ENCODE measurements at places on chromosomes 16 and 17.

GRCh38 chr16:72367851-72368250, 195.9 kb upstream of the PMFBP1 start:
- DNase-seq, result no peak

GRCh38 chr17:38341035-38341721, 2.6 kb downstream of the GPR179 start:
- DNase-seq, result no peak

- peak; percentile 18 for DNase-seq
These were observed 3.7 kb upstream of the LYZL6 start for GRCh38 chr17:35947156-35947585.

- DNase-seq, result no peak
These were observed 29.1 kb upstream of the IRX6 start for GRCh38 chr16:55294931-55295342.

- no peak for DNase-seq
These were observed 60.2 kb downstream of the SHISA9 start for GRCh38 chr16:12961626-12962025.

- no peak for DNase-seq
These were observed 4.1 kb downstream of the CAPN15 start for GRCh38 chr16:531494-532125.

DNA sequence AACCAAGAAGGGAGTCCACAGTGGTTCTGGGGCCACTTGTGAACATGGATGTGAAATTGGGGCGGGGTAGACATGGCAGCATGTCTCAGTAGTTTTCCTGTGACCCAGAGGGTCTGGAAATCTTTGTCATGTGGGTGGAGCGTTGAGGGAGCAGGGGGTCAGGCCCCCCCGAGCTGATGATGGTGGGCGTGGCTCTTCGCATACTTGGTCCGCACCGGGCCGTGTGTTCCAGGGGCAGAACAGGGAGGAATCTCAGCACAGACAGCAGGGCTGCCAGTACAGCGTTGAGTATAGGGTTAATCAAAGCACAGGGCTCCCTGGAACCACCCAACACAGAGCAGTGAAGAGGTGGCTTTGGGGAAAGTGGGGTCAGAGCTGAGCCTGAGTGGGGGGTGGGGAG, 267.5 kb downstream of the SEC14L1 start:
- DNase-seq, result no peak

DNA sequence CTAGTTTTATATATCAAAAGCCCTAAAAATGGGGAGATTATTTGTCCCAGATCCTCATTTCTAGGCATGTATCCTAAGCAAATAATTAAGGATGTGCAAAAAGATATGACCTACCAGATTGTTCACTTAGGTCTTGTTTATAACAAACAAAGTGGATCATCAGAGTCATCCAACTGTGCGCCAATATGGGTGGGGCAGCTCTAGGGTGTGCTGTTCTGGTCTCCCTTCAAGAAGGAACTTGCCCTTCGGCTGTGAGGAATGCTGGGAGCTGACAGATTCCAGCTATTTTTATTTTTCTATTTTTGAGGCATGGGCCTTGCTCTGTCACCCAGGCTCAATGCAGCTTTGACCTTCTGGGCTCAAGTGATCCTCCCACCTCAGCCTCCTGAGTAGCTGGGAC, 13.8 kb downstream of the CHP2 start:
- no peak for DNase-seq

DNA sequence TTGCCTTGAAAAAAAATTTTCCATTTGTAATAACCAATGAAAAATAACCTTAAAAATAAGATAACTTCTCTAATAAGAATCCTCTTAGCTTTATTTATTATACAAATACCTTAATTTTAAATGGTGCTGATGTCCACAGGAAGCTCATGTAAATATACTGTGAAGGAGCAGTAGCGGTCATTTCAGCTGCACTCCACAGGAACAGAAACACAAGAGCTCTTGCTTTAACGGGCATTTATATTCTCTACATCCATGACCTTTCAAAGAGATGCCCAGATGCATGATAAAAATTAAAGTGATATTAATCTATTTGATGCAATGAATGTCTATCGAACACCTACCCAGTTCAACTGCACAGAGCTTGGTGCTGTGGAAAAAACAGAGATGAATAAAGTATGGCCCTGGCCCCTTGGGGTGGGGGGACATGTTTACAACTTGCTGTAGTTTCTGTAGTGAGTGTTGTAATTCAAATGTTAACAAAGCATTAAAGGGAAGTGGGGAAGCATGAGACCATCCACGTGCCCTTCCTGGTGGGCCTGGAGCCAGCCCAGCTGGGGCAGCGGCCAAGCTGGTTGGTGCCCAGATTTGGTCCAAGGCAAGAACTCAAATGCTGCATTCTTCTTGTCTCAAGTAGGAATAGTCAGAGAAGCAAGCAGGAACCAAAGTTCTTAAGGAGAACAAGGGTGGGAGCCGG, 47.9 kb downstream of the IQCK start:
- no peak for DNase-seq

- no peak for DNase-seq
These were observed 1.7 kb upstream of the ZNF423 start for GRCh38 chr16:49857423-49858181.

- no peak for DNase-seq
These were observed 274.5 kb downstream of the GRIN2A start for GRCh38 chr16:9907752-9908151.

DNA sequence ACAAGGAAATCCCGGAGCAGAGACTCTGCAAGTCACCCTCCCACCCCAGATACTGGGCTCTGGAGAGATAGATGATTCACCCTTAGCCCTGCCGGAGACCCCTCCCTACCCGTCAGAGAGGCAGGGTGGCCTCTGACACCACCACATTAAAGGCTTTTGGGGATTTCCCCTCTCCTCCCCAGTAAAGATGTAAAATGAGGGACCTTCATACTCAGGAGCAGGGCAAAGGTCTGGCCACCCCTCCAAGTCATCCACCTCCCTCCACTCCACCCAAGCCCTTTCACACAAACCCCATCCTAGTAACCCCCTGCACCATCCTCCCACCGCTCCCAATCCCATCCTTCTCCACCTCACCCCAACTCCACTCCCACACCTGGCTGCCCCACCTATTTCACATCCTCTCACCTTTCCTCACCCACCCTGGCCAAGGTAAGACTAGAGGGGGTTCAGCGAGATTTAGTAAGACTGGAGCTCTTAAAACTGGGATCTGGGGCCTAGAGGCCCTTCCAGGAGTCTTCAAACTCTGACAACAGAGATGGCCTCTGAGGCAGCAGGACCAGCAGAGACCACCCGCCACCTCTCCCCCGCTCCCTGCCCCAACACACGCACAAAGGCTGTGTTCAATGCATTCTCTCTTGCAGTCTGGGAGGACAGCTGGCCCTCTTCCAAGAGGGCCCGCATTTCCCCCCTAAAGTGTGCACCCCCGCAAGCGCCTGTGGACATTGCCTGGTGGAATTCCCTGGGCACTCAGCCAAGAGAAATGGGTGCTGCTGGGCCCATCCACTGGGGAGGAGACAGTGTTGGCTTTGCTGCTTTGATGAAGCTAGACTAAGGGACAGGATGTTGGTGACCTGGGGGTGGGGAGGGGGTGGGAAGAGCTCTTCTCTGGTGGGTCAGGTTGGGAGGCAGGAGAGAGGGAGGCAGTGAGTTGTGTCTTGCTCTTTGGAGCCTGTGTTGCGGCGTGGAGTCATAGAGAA, 1.1 kb downstream of the ABAT start:
- DNase-seq, result peak; percentile 47

DNA sequence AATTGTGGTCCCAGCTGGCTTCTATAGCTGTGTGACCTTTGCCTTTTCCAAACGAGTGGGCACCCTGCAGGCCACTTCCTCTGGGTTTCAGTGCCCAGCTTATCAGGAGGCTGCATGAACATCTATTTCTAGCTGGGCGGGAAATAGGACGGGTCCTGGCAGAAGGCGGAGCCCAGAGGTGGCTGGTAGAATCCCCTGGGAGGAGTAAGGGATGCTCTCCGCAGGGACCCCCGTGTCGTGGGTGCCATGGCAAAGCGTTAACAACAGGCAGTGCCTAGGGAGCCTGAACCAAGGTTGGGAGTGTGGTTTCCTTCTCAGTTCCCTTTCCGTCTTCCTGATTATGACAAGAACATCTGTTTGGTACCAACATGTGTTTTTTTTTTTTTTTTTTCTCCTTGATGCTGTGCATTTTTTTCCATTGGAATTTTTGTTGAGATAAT, 58.2 kb downstream of the PLCG2 start:
- no peak for DNase-seq

- no peak for DNase-seq
These were observed 490 bp downstream of the GID4 start for GRCh38 chr17:18039535-18040260.

DNA sequence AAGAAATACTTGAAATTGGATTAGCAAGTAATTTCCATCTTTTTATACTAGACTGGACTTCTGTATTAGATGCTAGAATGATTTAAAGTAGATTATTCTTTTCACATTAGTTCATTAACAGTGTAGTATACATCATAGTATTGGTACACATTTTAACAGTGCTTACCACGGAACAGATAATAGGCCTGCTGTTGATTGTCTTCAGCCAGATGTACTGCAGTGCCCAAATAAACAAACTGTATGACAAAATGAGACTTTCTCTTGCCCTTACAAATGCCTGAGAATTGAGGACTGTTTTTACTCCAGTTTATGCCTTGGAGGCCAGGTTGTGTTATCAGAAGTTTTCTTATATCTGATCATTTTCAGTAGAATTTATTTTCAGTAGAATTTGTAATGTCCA, 631 bp downstream of the EVI2A start:
- no peak for DNase-seq

DNA sequence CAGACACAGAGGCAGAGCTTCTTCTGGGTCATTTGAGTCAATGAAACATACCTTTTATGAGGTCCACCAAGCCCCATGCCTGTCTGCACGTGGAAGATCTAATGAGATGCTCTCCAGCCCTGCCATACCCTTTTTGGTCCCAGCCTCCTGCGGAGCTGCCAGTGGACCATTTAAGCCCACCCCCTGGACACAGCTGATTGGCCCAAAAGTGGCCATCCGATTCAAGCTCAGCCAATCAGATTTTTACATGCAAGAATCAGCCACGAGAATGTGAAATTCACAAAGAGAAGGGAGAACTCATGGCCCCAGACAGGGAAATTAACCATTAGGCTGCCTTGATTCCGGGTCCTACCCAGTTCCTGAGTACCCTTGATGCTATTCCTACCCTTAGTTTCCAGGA, 231.0 kb upstream of the EEF2KMT start:
- no peak for DNase-seq

All from activated T-cell treated with anti-CD3 and anti-CD28 coated beads for 4 hours (primary cell).